ENCODE measurements at places on chromosomes 16 and 17. TPM values are rescaled to one million over a fixed set of nuclear protein-coding genes. Genes with fewer than 3 reads are reported as not detected.

- no peak for DNase-seq
These were observed 108.4 kb downstream of the METRNL start for GRCh38 chr17:83187782-83188311.

- DNase-seq, result no peak
These were observed 238.8 kb downstream of the MRTFB start for GRCh38 chr16:14309906-14310305.

GRCh38 chr17:28472871-28473497 lies 460 bp upstream of the SLC13A2 start:
- peak; percentile 59 for DNase-seq

GRCh38 chr17:31858642-31859486 lies at the start of gene COPRS:
Gene COPRS, minus strand, starts transcription at chr17:31859244. Its CDS starts 45 bp downstream, at chr17:31859199.
- peak; percentile 90 for DNase-seq

DNA sequence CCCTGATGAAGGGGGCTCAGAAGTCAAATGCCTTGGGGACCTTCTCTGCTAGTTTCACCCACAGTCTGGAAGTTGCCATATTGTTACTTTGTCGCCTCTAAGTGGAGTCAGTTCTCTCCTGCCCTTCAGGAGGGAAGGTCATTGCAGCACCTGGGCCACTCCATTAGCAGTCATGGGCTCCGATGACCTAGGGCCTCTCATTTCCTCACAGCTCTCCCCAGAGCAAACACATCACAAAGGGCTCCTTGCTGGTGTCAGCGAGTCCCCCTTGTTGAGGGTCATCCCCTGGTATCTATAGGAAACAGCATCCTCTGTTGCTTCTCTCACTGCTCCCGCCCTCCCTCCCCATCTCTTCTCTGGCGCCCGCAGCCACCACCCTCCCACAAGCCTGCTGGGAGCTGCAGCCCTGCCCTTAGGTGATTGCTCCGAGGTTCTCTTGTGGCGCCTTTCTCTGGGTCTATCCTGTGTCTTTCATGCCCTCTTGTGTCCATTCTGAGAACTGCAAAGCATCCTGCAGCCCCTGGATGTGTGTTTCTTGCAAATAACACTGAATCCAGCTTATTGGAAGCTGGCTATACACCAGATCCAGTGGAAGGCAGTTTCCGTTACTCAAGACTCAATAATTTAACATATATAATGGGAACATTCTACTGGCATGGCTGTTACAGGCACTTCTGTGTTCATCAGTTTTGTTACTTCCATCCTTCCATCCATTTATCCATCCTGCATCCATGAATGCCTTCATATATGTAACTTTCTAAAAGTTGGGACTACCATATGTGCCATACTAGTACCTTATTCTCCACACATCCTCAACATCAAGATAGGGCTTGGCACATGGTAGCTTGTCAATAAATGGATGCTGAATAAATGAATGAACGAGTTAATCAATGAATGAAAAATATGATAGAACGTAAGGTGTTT lies 21.2 kb downstream of the PDILT start:
- no peak for DNase-seq

DNA sequence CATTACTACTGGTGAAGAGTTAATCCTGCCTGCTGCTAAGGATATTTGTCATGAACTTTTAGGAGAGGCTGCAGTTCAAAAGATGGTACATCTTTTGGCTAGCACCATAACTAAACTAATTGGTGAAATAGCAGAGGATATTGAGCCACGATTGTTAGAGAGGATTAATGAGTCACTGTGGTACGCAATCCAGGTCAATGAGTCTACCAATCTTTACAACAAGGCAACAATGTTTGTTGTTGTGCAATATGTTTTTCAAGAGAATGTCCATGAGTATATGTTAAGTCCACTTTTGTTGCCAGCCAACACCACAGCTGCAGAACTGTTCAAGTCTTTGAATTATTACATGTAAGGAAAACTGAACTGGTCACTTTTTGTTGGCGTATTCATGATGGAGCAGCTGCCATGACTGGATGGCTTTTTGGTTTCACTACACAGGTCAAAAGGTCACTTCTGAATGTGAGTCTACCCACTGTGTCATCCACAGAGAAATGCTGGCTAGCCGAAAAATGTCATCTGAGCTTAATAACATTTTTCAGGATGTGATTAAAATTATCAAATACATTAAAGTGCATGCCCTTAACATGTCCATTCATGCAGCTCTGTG lies 402.6 kb upstream of the KIF2B start:
- no peak for DNase-seq

DNA sequence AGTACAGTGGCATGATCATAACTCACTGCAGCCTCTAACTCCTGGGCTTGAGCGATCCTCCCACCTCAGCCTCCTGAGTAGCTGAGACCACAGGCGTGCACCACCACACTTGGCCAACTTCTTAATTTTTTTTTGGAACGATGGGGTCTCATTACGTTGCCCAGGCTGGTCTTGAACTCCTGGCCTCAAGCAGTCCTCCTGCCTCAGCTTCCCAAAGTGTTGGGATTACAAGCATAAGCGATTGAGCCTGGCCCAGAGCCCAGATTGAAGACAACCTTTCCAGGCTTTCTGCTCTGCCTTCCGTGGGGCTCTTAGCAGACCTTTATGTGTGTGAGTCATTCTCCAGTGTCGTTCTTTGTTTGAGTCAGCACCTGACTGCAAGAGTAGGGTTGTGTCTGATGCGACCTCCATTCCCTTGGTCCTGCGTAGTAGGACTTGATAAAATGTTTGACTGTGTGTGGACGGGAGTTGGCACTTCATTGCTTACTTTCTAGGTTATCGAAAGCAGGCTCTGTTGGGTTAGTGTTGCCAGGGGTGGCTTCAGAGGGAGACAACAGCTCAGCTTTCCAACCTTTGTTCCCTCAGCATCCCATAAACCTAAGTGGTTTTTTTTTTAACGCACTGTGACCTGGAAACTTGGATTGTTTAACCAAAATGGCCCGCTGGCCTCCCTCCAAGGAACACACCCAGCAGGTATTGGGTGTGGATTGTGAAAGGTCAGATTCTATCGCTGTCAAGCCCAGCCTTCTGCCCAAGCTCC lies 26.4 kb downstream of the EEF2K start:
- no peak for DNase-seq

DNAH17 gene
- total RNA-seq, result 0.42 TPM

DNA sequence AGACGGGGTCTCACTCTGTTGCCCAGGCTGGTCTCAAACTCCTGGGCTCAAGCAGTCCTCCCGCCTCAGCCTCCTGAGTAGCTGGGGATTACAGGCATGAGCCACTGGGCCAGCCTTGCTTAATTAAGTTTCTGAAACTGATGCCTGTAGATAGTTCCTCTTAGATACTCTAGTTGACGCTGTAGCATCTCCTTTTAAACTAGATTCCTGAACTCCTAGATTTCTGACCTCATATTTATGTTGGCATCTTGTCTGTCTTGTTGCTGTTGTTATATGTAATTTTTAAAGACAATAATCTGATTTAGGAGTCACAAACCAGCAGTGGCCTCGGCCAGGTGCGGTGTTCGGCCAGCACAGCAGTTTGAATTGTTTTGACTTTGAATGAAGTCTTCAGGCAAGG lies 37.5 kb downstream of the DHRS7B start:
- DNase-seq, result no peak

- no peak for DNase-seq
These were observed 24.0 kb downstream of the PDIA2 start for GRCh38 chr16:306911-307370.

Measured in chondrocyte (in vitro differentiated cells).